ENCODE measurements at places on chromosomes 7 and 10.

DNA sequence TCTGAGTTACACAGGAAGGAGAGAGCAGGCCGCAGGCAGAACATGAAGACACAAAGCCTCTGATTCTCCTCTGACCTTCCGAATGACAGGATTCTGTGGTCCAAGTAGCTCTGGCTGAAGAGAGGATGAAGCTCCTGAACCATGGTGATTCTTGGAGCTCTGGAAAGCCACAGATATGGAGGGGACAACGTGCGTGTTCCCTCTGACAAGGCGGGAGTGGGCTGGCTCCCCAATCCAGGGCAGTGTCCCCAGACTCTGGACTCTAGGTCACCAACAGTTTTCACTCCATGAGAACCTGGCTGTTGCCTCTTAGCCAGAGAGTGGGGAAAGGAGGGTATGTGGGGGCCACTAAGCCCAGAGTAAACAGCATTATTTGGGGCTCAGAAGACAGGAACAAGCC lies 7.4 kb upstream of the TRPV6 start:
- no peak for DNase-seq

DNA sequence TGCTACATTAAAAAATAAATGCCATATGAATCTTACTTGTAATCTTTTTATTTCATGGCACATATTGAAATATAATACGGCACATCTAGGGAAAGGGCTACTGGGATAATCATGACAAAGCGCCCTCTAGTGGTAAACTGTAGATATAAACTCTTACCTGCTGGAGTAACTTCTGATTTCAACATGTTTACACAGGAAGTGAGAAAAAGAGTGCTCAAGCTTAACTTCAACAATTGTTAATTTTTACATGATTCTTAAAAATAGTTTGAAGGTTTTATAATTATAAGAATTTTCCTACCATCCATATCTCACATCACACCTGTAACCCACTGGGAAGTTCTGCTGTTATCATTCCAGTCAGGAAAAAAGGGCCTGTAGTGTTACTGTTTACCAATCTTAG lies 2.0 kb upstream of the HEPACAM2 start:
- no peak for DNase-seq

DNA sequence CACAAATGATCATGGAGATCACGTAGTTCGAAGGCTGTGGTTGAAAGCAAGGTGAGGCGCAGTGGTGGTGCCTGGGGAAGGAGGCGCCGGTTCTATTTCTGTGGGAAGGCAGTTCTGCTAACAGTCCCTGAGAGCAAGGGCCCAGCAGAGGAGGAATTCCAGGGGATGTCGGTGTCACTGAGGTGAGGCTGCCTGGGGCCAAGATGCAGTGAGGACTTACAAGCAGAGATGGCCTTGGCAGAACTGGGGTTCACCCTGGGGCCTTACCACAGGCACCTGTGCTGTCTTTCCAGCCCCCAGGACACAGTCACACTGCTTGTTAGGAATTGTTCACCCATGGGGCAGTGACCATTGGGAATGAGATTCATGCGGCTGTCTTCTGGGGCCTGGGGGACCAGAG lies 26.7 kb downstream of the GBX1 start:
- DNase-seq, result no peak

- DNase-seq, result no peak
These were observed 168.9 kb downstream of the CDK14 start for GRCh38 chr7:90764848-90765570.

Data from body of pancreas (tissue), 4 donors.